WTC11 (cell line): ENCODE measurements at places on chromosomes 11 and 22.

GRCh38 chr11:77522215-77522614 is 48.3 kb upstream of the PAK1 start:
- DNase-seq: no peak

GRCh38 chr11:61947486-61948210 is 2.5 kb upstream of the BEST1 start:
- DNase-seq: peak; percentile 89

- no peak for DNase-seq
Observed at GRCh38 chr22:31995046-31995445, 48.0 kb upstream of the SLC5A1 start.

- no peak for DNase-seq
Observed at GRCh38 chr11:122592641-122593040, 62.9 kb upstream of the UBASH3B start.

DNA sequence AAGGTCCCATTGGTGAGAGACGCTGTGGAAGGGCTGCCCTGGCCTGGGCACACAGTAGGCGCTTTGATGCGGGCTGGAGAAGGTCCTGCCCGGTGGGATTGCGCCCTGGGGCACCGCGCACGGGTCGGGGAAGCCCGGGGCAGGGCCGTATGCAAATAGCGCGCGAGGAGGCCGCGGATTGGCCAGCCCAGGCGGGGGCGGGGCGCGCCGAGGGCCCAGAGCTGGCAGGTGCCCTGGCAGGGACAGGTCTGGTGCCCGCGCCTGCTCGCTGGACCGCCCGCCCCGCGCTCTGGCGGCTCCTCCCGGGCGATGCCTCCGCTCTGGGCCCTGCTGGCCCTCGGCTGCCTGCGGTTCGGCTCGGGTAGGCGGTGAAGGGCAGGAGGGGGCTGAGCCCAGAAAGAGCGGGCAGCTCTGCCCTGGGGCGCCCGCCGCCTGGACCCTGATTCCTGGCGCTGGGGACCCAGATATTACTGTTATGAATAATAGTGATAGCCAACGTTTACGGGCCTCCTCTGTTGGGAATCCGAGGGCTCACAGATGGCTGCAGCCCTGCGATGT is at the start of gene UPK3A:
UPK3A (plus strand) TSS at position 245 of the 558 bp plus-strand sequence; CDS start at position 310, 65 bp downstream.
- DNase-seq: peak; percentile 86

DNA sequence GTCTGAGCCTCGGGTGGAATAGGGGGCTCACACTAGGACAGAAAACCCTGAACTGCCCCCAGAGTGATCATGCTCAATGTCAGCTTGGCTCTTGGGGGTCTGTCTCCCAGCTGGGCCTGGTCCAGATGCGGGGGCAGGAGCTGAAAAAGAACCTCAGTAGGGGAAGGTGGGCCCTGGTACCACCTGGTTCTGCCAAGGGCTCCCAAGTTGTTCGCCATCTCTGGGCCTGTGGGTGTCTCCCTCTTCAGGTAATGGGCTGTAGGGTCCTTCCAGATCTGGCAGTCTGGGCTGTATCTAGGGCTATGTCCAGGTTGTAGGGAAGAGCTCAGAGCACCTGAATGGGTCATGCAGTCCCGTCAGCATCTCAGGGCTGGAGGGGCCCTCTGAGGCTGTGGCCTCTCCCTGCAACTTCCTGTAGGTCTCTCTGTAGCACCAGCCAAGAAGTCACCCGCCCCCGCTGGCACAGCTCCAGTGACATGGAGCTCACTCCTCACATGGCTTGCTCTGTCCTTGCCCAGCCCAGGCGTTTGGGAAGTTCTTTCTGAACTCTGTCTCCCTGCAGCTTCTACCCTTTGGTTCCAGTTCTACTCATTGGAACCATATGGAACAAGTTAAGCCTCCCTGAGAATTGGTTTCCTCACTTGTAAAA is 33.0 kb upstream of the SOX10 start:
- no peak for DNase-seq

DNA sequence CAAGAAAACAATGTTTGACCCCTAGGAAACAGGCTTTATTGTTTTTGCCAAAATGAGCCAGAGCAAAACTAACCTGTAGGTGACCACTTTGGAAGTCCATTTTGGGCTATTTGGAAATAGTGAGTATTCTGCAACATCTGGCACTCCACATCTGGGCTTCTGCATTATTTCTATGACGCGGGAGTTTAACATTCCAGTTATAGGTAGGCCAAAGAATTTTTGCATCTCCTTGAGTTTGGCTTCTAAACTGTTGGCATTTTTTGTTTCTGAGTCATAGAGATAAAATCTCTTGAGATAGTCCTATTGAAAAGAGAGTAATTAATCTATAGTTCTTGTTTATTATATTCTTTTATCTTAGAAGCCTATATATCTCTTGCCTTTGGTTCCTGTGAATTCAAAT is 2.9 kb downstream of the MMP7 start:
- no peak for DNase-seq

- DNase-seq: no peak
Observed at GRCh38 chr11:16859651-16860050, 121.2 kb downstream of the C11orf58 start.

DNA sequence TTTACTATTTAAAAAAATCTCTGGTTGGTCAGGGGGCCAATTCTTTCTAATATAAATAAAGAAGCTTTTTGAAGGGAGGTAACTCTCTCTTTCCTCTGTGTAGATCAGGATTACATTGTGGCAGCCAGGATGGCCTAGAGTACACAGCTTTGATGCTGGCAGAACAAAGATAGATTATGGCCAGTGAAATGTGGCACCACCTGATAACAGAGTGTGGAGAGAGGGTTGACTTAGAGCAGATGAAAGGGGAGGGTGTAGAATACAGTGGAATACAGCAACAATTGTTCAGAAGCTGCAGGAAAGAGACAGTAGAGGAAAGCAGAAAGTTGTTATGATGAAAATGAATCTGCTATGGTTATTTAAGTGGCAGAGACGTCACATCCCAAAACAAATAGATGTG is 99.0 kb downstream of the FAR1 start:
- DNase-seq: no peak

GRCh38 chr11:108019870-108020540 is 11.3 kb downstream of the CUL5 start:
- DNase-seq: no peak

- DNase-seq: no peak
Observed at GRCh38 chr11:111330234-111330893, 32.0 kb downstream of the POU2AF3 start.

GRCh38 chr22:41285441-41285819 is 557 bp downstream of the RANGAP1 start:
- DNase-seq: peak; percentile 44

DNA sequence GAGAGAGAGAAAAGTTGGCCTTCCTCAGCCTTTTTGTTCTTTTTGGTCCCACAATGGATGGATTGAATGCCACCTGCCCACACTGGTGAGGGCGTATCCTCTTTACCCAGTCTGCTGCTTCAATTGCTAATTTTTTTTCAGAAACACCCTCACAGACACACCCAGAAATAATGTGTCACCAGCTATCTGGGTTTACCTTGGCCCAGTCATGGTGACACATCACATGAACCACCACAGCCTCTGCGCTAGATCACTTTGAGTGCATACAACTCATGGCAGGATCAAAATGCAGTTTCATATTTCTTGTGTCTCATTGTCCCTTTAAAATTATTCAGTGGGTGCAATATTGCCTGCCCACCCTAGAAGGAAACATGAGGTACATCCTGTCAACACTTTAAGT is 63.3 kb downstream of the ADAMTS15 start:
- no peak for DNase-seq

DNA sequence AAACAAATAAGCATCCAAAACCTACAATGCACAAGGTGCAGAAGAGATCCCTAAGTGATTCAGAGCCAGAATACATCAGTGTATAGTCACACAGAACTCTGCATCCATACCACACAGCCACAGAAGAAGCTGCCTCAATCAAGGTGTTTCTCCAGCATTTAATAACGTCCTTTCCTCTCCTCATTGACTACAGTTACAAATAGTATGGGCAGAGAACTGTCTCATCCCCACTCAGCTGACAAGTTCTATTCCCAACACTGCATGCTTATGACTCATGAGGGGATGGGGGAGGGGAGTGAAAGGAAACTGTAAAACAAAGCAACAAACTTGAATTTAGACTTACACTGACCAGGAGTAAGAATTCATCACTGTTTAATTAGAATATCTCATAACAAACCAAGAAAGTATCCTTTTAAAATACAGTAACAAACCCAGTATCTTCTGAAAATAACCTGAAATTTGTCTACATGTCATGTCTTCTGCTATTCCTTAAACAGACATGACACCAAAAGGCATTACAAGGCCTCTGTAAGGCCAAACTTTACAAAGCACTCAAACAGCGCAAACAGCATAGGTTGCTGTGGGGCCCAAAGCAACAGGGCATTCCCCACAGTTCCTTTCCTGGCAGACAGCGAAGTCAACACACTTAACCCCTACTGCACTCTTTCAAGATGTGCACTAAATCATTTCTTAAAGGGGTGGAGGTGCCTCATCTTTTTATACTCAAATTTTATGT is 29.3 kb downstream of the CELF1 start:
- no peak for DNase-seq

DNA sequence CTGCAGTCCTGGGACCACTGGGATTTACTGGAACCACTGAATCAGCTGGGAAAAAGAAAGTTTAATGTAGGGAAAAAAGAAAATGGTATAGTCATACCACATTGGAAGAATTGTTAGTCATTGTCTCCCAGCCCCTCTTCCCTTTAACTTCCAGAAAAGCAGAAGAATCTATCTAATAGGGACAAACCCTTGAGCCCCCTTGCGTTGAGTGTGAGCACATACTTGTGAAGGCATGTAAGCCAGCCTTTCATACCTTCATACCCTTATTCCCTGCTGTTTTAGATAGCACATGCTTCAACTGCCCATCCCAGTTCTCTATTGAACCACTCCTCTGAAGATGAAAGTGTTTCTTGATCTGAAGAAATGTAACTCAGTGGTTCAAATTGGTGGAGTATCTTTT is 6.6 kb downstream of the TREH start:
- DNase-seq: no peak

- DNase-seq: no peak
Observed at GRCh38 chr11:103453915-103454709, 344.9 kb downstream of the DYNC2H1 start.

DNA sequence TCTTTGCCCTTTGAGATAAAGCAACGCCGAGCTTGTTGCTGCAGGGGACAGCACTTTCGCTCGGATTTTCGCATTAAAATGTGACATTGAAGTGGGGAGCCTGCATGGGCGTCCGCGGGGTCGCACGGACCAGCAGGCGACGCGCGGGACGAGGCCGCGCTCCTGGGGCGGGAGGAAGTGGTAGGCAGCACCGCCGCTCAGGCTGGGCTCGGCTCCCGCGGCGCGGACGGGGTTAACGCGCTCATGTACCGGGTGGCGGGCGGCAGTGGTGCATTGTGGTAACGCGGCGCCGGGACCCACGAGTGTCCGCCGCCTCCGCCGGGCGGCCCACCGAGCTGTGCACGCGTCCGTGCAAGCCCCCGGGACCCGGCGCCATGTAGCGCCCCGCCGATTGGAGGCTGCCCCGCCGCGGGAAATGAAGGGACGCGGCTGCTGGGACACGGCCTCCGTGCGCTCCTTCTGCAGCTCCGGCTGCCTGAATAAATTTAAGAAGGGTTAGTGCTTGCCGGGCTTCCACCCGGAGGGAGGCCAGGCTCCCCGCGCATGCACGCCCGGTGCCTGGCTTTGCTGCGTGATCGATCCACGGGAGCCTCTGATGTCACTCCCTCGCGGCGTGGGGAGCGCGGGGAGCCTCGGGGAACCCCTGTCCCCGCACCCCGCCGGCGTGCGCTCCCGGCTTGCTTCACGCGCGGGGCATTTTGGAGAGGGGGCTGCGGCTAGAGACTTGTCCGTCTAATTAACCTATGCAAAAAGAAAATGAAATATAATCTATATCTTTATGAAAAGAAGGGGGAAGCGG is 127.7 kb downstream of the OSBP2 start:
- peak; percentile 46 for DNase-seq

GRCh38 chr11:41921746-41922390 is 462.4 kb upstream of the LRRC4C start:
- DNase-seq: peak; percentile 14

- DNase-seq: no peak
Observed at GRCh38 chr11:108985945-108986279, 321.0 kb downstream of the DDX10 start.

DNA sequence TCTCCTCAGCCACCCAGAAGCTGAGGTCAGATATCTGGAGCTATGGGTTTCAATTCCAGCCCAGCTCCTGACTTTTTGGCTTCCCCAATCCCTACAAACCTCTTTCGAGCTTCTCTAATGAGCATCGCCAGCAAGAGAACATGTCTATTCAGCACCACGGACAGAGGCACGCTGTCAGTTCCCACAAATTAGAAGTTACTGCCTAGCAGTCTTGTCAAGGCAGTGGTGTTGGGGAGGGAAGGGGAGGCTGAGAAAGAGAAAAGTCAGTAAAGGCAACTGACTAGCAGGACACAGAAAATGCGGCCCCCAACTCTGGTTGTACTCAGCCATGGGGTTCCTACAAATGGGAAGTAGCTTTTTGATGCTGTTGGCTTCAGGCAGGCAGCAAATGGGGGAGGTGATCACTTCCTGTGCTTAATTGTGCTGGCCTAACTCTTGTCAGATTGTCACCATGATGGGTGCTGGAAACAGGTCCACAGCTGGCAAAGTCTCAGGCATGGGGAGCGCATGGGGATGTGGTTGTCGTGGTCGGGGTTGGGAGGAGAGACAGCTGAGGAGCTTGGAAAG is 205.9 kb downstream of the ST3GAL4 start:
- DNase-seq: peak; percentile 80

DNA sequence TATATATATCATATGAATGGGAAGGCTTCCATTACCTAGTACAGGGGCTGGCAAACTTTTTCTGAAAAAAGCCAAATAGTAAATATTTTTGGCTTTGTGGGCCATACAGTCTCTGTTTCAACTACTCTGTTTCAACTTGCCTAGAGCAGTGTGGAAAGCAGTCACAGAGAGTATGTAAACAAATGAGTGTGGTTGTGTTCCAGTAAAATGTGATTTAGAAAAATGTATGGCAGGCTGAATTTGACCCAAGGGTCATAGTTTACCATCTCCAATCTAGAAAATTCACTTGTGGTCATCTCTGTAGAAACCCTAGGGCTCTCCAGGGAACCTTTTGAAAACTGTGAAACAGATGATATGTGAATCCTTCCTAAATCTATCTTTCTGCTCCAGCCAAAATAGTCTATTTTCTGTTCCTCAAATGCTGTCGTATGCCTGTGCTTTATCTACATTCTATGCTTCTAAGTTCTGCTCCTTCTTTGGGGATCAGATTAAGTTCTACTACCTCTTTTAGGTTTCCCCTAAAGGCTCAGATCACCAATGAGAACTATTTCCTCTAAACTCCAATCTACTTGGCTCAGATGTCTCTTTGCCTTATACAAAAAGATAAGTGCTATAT is 356.2 kb downstream of the METTL15 start:
- DNase-seq: no peak

GRCh38 chr11:22556381-22556780 is 69.2 kb downstream of the FANCF start:
- no peak for DNase-seq

GRCh38 chr11:88478136-88478815 is 140.7 kb upstream of the CTSC start:
- no peak for DNase-seq

DNA sequence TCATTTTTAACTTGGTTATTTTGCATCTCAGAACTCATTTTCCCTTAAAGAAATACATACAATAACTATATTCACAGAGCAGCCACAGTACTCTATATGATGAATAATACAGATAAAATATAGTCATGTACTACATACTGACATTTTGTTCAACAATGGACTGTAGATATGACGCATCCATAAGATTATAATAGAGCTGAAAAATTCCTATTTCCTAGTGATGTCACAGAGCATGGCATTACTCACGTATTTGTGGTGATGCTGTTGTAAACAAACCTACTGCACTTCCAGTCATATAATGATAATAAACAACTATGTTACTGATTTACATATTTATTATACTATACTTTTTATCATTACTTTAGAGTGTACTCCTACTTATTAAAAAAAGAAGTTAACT is 38.7 kb downstream of the NARS2 start:
- DNase-seq: no peak

GRCh38 chr11:94869186-94869585 is 101.0 kb downstream of the AMOTL1 start:
- DNase-seq: no peak
